Stomach (tissue), 19 donors: ENCODE measurements at places on chromosomes 6 and 20. TPM values are rescaled to one million over a fixed set of nuclear protein-coding genes. Genes with fewer than 3 reads are reported as not detected.

Gene PRELID3B
- total RNA-seq, result 322 TPM

Gene OR2B6
- total RNA-seq, result not detected

Gene CD24
- 371 TPM for total RNA-seq

Gene CASS4
- not detected for total RNA-seq

Gene PLCG1
- total RNA-seq, result 106 TPM

Gene SYNGAP1
- total RNA-seq, result 7.7 TPM

Gene BPIFB1
- not detected for total RNA-seq

Gene VSX1
- not detected for total RNA-seq

Gene LAMA2
- 43.3 TPM for total RNA-seq

Gene CDSN
- not detected for total RNA-seq

Gene GHRH
- not detected for total RNA-seq

Gene HCK
- not detected for total RNA-seq

Gene PRSS16
- 13.8 TPM for total RNA-seq

Gene PPP1R16B
- 7.1 TPM for total RNA-seq

Gene MYO6
- total RNA-seq, result 29.9 TPM

Gene TAF8
- 3.8 TPM for total RNA-seq
